Activated T-cell treated with anti-CD3 and anti-CD28 coated beads for 48 hours (primary cell): ENCODE measurements at places on chromosomes 16 and 17.
A peak's percentile ranks its signal among the peaks of the same experiment; 100 is the strongest.

GRCh38 chr17:80889231-80890195, 102.1 kb upstream of the CHMP6 start:
- DNase-seq, result peak; percentile 31

- no peak for DNase-seq
Measured at GRCh38 chr17:14149751-14150150, 80.4 kb downstream of the COX10 start.

DNA sequence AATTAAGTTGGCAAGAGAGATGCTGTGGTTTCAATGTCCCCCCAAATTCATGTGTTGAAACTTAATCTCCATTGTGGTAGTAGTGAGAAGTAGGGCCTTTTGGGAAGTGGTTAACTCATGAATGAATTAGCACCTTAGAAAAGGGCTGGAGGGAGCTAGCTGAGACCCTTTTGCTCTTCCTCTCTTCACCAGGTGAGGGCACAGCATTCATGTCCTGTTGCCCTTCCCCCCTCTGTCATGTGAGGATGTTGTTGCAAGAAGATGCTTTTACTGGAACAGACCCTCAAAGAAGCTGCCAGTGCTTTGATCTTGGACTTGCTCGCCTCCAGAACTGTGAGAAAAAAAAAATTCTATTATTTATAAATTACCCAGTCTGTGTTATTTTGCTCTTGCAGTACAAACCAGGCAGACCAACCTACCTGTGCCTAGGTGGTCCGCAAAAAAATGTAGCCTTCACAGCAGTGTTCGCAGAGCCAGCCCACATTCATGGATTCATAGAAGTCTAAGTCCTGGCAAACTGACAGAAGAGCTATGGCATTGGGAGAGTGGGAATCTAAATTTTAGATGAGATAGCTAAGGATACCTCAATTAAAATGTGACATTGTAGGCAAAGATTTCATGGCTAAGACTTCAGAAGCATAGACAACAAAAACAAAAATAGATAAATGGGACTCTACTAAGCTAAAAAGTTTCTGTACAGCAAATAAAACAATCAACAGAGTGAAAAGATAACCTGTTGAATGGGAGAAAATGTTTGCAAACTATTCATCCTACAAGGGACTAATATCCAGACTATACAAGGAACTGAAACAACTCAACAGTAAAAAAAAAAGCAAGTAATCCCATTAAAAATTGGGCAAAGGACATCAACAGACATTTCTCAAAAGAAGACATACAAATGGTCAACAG, 32.0 kb upstream of the ABCA5 start:
- DNase-seq, result no peak

DNA sequence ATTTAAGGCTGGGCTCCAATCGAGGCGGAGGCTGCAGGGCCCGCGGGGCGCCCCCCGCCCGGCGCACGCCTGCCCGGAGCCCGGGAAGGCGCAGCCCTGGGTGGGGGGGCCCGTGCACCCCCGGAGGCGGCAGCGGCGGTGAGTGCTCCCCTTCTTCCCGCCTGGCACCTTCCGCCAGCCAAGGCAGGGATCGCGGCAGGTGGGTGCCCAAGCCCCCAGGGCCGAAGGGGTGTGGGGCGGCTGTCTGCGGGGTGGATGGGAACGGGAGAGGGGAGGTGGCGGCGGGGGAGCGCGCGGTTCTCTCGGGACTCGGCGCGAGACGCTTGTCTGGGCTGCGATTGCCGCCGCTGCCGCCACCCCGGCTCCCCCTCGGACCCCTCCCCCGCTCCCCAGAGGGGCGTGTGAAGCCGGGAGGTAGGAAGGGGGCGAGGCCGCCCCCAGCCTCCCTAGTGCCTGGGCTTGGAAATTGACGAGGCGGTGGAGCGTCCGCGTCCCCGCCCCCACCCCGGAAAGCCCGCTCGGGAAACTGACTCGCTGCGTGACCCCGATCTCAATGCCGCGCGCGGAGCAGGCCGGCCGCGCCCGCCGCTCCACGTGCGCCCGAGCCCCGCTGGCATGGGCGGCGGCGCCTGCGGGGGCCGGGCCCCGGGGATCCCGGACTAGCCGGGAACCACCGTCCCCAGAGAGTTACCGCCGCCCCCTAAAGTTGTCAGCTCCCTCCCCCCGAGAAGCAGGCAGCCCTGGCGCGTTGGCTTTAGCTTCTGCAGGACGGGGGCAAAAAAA, 231.5 kb downstream of the MRTFB start:
- no peak for DNase-seq

GRCh38 chr16:29743827-29744531, 1.8 kb downstream of the C16orf54 start:
- DNase-seq, result no peak

- peak; percentile 21 for DNase-seq
Measured at GRCh38 chr16:29710227-29711219, 31.5 kb downstream of the QPRT start.

DNA sequence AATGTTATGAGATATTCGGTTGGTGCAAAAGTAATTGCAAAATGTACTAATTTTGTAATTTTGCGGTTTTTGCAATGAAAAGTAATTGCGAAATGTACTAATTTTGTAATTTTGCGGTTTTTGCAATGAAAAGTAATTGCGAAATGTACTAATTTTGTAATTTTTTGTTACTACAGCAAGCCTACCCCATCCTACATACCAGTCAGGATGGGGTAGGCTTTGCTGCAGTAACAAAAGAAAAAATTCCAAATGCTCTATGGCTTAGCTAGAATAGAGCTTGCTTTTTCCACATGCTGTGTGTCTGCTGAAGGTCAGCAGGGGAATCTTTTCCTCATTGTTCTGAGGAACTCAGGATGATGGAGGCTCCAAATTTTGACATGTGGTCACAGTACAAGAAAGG, 83.3 kb upstream of the GPRC5B start:
- DNase-seq, result no peak

DNA sequence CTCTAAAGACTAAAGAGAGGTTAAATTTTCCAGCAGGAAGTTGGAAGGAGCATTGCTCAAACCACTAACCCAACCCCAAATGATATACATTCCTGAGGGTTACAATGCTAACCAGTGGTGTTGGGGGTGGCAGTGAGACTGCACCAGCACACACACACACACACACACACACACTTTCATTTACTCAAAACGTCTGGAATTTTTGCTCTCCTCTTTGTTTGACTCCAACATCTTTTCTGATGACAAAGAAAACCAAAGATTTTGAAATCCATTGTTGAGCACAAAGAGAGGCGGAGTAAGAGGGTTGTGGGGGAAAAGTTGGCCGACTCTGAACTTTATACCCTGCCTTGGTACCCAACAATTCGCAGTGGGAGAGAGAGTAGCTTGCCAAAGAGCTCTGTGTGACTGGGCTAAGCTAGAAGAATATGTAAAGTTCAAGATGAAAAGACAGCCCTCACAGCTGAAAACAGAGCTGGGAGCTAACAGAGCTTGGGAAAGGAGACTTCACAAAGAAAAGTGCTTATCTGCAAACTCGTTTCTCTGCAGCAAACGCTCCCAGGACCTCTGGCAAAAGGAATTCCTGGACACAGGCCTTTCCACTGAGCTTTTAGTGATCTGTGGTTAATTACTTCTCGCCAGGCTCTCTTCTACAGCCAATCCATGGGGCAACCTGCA, 426.0 kb upstream of the CDH11 start:
- DNase-seq, result no peak

DNA sequence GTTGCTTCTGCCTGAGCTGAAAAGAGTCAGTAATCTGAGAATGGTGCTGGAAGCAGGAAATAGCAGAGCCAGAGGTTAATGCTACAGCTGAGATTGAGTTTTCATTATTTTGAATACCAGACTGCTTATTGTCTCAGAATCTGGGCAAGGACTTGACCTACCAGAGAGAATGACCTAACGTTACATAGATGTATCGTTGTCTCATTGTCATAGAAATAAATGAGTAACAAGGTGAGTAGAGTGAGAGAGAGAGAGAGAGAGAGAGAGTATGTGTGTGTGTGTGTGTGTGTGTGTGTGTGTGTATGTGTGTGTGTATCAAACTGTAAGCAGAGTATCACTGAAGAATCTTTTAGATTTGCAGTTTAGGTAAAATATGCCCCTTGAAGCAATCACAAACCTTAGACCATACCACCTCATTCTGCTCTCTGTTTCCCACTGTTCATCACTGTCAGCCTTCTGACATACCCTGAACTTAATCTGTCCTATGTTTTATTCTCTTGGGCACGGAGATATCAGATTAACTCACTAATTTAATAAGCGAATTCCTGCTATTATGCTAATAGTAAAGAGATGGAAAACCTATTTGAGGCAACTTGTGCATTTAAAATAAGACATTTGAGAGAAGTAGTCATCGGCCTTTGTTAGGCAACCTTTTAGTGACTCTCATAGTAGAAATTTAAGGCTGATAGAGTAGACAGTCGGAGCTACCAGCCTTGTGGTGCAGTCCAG, 87.8 kb downstream of the CYB561 start:
- no peak for DNase-seq

- DNase-seq, result no peak
Measured at GRCh38 chr16:23833504-23833903, 2.3 kb upstream of the PRKCB start.

- no peak for DNase-seq
Measured at GRCh38 chr16:17058471-17058870, 412.3 kb downstream of the XYLT1 start.

DNA sequence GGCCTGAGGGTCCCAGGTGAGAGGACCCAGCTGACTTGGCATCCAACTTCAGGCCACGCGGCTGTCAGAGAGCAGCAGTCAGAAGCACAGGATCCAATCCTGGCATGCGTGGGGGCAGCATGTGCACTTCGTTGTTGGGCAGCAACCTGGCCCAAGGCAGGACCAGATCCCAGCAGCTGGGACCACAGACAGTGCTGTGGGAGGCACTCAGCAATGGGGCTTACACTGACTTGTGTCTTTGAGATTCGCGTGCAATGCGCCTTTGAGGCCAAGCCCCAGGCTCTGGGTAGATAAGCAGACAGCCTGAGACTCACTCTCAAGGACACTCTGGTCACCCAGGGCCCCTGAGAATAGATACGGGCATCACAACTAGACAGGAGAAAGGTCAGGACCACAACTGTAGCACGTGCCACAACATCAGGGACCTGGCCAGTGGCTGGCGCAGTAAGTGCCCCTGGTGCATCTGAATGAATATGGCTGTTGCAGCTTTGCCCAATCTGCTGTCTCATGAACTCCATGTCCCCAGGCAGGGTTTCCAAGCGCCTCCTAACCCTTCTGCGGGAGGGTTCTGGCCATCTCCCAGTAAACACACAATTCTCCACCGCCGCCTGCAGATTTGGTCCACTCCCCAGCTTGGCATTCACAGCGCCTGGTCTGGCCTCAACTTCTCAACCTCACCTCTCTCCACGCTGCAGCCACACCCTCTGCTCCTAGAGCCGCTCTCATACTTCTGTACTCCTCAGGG, 3.2 kb downstream of the PAM16 start:
- DNase-seq, result no peak

GRCh38 chr16:4647644-4647980, 23.0 kb downstream of the MGRN1 start:
- no peak for DNase-seq

GRCh38 chr17:41118721-41119120, 548 bp upstream of the KRTAP4-11 start:
- no peak for DNase-seq

DNA sequence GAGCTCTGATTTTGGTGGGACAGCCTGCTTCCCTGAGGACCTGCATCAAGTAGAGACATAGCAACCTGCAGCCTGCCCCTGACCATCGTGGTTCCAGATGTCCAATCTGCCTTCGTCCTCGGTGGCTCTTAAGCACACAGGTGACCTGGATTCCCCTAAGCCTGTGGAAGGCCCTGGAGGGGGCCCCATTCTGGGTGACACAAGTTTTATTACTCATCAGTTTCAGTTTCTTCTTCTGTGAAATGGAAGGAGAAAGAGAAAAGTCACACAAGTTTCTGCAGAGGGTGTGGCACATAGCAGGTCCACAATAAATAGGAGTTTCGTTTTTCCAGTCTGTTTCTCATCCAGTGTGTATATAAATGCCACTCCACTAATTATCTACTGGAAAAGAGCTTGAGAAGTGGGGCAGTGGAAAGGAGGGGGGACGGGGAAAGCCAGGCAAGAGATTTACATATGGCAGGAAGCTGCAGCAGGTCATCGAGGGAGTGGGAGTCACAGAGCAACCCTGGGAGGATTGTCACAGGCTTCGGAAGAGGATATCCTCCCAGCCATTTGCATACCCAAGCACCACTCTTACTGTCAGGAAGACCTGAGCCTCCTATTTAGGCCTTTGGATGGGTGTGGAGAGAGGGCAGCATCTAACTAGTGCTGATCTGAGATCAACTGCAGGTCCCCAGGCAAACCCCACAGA, 10.0 kb upstream of the NOS2 start:
- DNase-seq, result peak; percentile 34

DNA sequence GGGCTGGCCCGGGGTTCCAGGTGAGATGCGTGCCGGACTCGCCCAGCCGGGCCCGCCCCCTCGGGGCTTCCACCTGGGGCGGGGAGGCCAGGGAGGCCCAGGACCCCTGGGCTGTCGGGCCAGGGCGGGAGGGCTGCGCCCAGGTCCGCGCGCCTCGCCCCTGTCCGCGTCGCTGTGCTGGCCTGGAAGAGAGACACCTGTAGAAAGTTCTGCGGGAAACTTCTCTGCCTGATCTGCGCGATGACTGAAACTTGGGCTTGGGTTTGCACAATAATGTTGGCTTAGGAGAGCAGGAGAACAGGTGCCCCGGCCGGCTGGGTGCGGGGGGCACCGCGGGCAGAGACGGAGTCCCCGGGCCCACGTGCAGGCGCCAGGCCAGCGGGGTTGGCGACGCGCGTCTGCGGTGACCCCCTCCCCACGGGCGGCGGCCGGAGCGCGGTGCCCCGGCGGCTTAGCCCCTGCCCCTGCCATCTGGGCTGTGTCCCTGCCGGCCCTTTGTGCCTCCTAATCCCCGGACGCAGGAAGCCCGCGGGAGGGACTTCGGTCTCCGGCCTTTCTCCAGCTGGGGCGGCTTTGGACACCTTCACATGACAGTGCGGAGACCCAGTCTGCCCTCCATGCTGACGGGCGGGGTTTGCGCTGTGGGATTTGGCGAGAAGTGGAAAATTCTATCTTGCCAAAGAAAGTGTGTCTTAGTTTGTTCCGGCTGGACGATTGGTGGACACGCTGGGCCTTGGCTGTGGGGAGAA, 483 bp downstream of the LLGL2 start:
- no peak for DNase-seq

DNA sequence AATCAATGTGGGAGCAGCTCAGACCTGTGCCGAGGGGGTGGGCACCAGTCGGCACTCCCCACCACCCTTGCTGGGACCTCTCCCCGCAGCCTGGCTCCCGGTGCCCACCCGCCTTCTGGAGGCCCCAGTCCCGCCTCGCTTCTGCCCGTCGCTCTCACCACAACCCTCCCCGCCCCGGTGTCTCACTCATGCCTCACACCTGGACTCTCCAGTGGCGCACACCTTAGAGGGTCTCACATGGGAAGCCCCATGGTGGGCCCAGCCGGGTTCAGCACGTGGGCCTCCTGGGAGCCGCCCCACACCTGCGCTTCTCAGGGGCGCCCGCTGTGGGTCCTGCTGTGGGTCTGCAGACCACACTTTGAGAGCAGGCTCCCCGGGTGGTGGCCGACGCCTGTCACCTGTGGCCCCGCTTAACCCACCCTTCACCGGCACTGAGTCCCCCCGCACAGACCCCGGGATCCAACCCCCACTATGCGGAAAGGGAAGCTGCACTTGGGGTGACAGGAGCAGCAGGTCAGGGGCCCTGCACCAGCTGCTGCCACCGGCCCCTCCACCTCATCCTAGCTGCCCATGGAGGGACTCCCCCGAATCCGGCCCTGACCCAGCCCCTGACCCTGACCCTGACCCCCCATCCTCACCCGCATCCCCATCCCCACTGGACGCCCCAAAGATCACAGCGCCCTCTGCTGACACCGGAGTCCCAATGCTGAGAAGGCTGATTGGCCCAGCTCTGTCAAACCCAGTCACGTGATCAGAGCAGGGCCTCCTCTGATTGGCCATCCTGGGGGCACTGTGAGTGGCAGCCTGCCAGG, 27.4 kb upstream of the SLC38A10 start:
- DNase-seq, result peak; percentile 47
